Foreskin keratinocyte (primary cell): ENCODE measurements at places on chromosomes 5 and 9.

- DNase-seq: peak; percentile 11
Measured at GRCh38 chr9:35258660-35259474, 97.1 kb downstream of the UNC13B start.

DNA sequence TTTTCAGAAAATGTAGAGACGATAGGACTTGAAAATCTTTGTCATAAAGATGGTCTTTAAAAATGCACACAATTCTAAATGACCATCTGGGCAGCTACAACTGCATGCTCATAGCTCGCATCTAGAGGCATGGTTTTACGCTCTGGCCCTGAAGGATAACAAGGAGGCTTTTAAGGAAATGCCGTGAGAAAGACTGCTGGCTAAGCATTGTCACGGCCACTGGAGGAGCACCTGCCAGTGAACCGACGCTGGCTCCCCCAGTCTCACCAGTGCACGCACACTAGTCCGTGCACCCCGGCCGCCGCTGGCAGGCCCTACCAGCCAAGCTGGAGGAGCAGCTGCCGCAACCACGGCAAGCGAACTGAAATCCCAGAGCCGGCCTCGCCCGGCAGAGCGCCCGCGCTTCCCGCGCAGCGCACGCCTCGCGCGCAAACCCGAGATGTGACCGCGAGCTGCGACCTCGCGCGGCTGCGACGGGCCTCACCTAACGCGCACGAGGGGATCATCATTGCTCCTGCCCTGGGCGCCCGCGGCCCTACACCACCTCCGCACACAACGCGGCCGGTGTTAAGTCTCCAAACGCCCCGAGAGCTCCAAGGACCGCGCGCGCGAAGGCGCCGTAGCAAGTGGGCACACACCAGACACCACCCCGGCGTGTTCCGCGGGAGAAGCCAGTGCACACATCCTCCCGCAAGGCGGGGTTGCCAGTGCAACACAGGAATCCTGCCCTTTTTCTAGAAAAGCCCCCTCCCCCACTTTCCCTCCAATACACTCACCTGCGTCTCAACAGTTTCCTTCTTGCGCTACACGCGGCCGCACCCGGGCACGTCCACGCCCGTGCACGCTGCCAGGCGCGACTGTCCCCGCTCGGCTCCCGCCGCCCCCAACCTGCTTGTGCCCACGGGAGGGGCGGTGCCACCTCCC lies 5.3 kb downstream of the ELAVL2 start:
- peak; percentile 56 for DNase-seq

- no peak for DNase-seq
Measured at GRCh38 chr9:13645557-13645956, 366.1 kb upstream of the MPDZ start.

DNA sequence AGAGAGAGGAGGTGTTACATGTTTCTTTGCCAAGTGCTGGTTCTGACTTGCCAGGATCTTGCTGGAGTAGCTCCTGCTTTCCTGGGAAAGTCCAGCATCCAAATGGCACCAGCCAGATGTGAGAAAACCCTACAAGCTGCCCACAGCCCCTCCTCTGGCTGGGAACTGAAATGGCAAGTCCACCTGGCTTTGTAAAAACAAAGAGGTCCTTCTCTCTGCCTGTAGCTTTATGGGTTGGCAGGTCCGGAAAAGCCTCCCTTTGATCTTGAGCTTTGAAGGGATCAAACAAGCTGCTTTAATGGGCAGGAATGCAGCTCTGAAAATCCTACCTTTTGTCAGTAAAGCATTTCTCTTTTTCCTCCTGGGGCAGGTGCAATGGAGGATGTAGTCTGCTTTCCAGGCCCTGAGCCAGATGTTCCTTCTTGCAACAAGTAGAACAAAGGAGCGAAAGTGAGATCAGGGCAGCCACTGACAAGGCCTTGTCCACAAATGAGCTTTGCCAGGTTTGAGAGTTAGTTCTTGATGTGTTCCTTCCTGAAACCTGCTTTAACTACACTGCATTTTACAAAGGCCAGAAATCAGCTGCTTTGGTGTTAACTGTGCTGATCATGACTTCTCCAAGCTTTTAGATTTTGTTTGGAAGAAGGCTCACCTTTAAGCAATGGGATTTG lies 456.7 kb downstream of the ZNF608 start:
- DNase-seq: peak; percentile 82

DNA sequence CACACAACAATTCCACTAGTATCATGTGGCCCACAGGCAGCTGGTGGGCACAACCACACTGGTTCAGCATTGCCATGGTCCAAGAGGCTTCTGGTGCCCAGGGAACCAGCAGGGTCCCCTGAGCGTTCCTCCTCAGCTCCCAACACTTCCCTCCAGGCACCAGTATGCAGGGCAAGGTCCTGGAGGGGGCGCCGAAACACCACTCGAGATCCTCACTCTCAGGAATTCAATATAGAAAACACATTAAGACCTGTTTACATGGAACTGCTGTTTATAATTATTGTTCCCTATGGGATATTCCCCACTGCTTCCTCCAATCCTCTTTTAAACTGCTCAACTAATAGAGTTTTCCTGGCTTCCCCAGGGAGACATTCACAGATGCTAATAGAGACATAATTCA lies 91.9 kb upstream of the GABRP start:
- DNase-seq: no peak

DNA sequence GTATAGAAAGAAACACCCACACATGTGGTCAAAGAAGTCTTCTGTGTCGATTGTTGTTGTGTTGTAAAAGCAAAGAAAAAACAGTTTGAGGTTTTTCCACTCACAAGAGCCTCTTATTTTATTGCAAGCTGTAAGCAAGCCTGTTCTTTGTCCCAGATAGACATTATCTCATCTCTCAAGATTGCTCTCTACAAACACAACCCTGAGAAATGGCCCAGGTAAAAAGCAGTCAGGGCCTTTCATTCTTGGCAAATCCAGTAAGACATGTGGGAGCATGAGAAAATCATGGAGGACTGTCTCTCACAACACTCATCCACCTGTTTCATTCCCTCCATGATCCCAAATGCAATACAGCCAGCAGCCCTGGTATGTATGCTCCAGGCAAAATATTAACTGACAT lies 286.6 kb upstream of the POU5F2 start:
- peak; percentile 68 for DNase-seq

GRCh38 chr9:91429501-91429900 lies 5.9 kb upstream of the NFIL3 start:
- DNase-seq: no peak

GRCh38 chr5:9661316-9662015 lies 31.3 kb upstream of the TAS2R1 start:
- DNase-seq: peak; percentile 9

DNA sequence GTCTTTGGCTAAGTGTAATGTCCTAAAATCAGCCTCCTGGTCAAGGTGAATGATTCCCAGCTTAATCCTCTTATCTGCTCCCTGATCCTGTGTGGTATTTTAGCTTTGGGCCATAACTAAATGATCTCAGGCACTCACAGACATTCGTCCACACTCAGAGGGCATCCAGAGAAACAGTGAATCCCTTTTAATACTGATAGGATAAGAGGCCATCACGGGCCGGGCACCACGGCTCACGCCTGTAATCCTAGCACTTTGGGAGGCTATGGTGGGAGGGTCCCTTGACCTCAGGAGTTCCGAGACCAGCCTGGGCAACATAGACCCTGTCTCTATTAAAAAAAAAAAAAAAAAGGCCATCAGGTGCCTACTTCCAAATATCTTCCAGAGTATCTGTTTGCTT lies 6.3 kb downstream of the PDCL start:
- DNase-seq: no peak

- DNase-seq: no peak
Measured at GRCh38 chr9:6805532-6805931, 47.8 kb downstream of the KDM4C start.

DNA sequence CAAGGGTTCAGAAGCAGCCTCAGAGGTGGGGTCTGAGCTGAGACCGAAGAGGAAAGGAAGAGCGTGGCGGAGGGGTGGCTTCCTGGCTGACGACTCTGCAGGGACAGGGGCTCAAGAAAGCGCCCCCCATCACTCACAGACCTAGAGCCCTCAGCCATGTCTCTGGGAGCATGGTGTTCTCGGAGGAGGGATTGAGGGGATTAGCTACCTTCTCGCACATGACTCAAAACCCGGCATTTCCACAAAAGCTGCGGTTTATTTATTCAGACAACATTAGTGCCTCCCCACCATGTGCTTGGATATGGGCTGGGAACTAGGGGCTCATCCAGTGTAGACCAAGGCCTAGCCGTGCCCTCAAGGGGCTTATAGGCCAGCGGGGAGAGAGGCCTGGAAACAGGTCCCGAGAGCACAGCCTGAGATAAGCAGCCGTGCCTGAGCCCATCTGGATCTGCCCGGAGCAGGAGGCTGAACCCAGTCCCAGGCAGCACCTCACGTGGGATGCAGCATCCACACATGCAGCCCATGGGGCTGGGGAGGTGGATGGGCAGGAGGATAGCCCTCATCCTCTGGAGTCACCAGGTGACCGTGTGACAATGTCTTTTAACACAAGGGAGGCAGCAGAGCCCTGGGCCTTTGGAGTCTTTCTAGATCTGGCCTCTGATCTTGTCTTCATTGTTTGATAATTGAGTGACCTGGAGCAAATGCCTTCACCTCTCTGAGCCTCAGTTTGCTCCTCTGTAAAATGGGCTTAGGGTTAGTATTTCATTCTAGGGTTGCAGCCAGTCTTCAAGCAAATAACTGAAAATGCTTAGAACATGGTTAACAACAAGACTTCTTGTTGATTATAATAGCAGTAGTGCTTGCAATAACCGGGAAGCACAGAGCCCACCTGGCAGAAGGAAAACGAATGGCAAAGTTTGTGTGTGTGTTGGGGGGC lies 878 bp upstream of the HMCN2 start:
- DNase-seq: no peak

- no peak for DNase-seq
Measured at GRCh38 chr5:107450531-107450930, 220.2 kb downstream of the EFNA5 start.

DNA sequence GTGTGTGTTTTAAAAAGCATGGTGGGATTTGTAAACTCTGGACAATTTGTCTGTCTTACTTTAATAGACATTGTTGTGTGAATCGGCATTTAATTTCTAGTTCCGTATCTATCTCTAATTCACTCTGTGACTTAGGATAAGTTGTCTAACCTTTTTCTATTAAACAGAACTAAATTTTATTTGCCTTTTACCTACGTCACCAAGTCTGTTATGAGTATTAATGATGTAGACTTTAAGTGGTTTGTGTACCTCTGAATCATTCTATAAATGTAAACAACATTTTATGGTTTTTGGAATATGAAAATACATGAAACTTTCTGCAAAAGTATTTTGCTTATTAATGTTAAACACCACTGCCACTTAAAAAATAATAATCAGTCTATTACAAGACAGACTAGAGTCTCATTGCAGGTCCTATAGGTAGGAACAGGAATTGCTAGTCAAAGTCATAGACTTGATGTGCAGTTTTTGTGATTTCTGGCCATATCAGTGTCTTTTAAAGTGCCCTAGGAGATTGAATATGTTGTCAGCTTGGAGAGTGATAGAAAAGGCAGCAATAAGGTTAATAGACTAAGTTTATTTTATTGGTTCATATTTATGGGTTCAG lies 5.6 kb downstream of the RBM27 start:
- DNase-seq: no peak

GRCh38 chr5:3027185-3027865 lies 275.8 kb upstream of the IRX2 start:
- no peak for DNase-seq
